ENCODE measurements at places on chromosomes 12 and 14.

DNA sequence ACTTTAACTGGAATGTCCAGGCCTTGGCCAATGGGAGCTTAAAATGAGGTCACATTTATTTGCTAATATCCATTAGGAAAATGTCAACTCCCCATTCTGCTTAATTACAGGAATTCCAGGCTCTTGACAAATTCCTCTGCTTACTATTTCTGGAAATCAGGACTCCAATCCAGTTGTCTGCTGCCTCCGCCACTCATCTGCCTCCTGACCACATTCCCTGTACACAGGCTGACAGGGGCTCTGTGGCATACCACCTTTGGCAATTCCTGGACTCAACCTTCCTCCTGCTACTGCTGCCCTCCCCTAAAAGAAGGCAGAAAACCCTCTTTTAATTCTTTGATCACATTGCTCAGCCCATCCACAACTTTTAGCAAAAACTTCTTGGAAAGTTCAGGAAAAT is 37.9 kb downstream of the KICS2 start:
- DNase-seq: no peak

GRCh38 chr14:29627137-29627536 is 300.5 kb downstream of the PRKD1 start:
- DNase-seq: no peak

DNA sequence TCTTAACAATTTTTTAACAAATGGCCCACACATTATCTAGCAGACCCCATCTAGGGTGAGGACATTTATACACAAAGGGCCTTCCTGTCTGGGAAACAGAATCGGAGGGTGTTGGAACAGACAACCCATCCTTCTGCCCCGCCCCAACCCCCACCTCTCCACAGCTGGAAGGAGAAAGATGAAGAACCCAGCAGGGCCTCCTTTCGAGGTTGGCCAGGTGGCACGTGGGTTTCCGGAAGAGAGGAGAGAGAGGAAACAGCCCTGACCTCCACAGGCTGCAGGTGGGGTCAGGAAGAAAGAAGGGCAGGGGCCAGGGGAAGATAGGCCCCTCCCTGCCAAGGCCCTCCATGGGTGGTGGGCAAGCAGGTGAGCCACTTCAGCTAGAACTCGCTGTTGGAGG is 57.2 kb downstream of the LRRC74A start:
- DNase-seq: no peak

DNA sequence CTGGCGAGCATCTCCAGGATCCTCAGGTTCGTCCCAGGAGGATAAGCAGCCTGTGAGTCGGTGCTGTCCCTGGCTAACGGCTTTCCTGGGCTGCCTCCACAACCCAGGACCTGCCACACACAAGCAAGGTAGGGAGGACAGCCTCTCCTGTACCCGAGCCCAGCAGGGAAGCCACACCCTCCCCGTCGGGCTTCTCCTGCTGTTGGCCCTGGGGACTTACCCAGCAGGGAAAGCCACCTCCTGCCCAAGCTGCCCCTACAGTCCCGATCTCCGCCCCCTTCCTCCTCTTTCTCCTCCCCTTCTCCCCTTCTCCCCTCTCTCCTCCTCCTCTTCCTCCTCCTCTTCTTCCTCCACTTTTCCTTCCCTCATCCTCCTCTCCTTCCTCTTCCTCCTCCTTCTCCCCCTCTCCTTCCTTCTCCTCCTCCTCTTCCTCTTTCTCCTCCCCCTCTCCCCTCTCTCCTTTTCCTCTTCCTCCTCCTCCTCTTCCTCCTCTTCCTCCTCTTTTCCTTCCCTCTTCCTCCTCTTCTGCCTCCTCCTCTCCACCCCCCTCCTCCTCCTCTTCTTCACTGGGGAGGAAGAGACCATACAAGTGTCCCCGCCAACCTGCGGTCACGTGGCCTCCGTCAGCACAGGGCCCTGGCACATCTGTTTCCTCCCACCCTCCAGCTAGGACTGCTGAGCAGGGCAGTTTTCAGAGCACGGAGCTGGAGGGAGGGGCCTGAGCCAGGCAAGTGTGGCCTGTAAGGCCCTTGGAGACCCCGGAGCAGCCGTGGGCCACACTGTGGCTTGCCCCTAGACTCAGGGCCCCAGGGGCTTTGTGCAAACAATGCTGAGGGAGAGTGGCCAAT is 17.3 kb upstream of the RFLNA start:
- DNase-seq: no peak

GRCh38 chr12:126588586-126589249 is 1523.5 kb downstream of the AACS start:
- DNase-seq: peak; percentile 36

GRCh38 chr14:96626121-96626768 is 124.1 kb downstream of the PAPOLA start:
- DNase-seq: no peak

All from stimulated activated CD4-positive, alpha-beta T cell treated with anti-CD3 and anti-CD28 coated beads, Interleukin-1b, Interleukin-23, amount 100 ng/mL, for 48 hours (primary cell).